ENCODE measurements at places on chromosomes 3 and 15.

- no peak for DNase-seq
Observed at GRCh38 chr15:101264911-101265641, 12.2 kb downstream of the SELENOS start.

- no peak for DNase-seq
Observed at GRCh38 chr3:162376761-162377160, 880.2 kb downstream of the OTOL1 start.

GRCh38 chr15:84814916-84815315, 2.2 kb upstream of the ALPK3 start:
- DNase-seq, result no peak

DNA sequence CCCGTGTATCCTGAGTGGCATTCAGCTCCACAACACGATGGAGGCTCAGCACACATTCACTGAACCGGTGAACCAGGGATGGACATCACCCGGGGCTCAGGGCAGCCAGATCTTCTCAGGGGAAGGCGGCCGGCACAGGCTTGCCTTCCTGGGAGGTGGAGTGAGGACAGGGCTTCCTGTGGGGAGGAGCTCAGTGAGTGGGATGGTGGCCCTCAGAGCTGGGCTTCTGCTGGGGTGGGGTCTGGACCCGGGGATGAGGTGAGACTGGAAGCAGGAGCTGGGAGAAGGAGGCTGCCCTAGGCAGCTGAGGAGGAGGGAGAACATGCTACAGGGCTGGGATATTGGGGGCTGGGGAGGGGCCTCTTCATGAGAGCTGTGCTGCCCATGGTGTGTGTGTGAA, 58.5 kb upstream of the PRR23E start:
- DNase-seq, result no peak
